HL-60 (cell line): ENCODE measurements at places on chromosomes 1 and 21.

DNA sequence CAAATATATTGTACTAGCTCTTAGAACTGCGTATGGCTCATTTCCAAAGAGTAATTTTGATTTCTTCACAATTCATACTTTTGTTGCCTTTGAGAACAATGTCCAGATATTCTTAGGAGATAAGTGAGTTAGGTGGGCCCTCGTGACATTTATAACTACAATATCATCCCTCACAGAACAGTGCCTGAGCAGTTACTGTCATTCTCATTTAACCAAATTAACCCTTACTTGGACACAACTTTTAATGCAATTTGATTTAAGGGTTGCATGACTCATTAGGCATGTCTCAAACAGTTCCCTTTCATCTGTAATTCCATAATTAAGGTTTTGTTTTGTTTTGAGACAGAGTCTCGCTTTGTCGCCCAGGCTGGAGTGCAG, 68.1 kb upstream of the DNAH14 start:
- DNase-seq = no peak

GRCh38 chr1:87284456-87285240, 44.0 kb upstream of the LMO4 start:
- no peak for DNase-seq

GRCh38 chr1:193890935-193891334, 704.5 kb upstream of the B3GALT2 start:
- no peak for DNase-seq

DNA sequence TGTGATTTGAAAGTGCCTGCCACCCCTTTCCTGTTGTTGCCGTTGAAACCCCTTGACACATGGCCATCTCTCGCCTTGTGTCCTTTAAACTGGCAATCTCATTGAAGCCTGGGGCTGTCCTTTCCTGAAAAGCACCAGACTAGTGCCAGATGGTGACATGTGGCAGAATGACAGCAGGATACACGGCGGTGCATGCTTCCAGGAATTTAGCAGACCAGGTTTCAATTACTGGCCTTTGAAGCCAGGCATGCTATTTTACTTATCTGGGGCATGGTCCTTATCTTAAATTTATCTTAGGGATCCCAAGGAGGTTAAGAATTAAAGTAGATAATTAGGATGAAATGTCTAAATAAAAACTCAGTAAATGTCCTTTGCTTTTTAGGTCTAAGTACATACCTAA, 15.2 kb downstream of the PLPPR4 start:
- DNase-seq = no peak

DNA sequence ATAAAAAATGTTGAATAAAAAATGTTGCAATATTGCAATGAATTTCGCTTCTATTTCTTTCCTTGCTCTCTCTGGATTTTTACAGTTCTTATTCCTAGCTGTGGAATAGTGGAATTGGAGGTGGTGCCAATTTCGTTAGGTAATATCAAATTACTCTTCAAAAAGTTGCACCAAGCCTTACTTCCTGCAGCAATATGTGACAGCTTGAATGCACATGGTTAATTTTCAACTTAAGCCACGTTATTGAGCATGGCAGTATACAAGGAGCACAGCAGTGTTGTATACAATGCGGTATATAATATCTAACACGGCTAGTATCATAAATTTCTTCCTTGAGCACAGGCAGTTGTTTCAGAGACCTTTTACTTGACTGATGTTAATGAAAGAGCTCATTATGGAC, 152.5 kb downstream of the NOS1AP start:
- no peak for DNase-seq

DNA sequence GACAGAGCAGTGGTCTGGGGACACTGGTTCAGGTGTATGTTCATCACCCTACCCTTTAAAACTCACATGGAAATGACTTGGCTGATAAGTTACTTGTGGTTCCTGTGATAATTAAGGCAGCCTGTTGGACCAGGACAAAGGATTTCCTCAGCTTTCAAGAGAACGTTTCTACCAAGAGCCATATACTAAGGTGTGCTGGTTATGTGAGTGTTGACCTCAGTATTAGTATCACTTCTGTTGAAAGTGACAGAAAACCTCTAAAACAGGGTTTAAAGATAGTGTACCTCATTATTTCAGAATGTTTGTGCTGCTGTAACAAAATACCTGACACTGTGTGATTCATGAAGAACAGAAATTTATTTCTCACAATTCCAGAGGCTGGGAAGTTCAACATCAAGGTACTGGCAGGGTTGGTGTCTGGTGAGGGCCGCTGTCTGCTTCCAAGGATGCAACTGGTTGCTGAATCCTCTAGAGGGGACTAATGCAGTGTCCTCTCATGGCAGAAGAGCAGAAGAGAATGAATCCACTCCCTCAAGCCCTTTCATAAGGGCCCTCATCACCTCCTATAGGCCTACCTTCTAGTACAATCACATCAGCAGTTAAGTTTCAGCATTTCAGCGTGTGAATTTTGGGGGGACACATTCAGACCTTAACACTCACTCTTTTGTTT, 54.9 kb downstream of the UCK2 start:
- DNase-seq = no peak
